Central memory CD8-positive, alpha-beta T cell (primary cell): ENCODE measurements at places on chromosomes 2 and 18.

DNA sequence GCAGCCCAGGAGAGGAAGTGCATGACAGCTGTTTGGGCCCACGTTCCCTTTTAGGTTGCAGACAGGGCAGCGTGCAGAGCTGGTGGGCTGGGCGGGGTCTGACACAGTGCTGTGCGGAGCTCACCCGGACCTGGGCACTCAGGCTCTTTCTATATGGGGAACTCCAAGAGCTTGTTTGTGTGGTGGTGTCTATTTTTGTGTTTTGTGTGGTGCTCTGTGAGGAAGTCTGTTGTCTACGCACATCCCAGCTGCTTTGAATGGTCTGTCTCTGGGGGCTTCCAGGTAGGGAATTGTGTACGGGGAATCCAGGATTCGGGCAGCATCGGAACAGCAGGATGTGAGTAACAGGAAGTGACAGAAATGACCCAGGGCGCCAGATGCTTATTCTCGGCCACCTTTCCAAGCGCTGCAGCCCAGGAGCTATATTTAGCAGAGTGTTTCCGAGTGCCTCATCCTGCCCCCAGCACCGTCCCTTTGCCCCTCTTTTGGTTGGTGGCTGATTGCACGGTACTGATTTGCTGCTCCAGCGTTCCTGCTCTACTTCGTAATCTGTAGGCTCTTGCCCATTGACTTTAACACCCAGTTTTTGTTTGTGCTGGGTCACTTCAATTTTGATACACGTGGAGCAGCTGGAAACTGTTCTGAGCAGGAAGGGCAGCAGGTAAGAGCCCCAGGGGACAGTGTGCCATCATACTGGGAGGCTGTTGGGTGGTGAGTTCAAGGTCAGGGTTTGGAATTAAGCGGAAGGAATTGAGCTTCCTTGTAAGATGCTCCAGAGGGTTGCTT is 64.7 kb downstream of the DGKD start:
- H3K27ac ChIP-seq, result peak overlapping the region; percentile 78
- peaks cover 84% of the 10 kb centered on the region for H3K4me1 ChIP-seq

DNA sequence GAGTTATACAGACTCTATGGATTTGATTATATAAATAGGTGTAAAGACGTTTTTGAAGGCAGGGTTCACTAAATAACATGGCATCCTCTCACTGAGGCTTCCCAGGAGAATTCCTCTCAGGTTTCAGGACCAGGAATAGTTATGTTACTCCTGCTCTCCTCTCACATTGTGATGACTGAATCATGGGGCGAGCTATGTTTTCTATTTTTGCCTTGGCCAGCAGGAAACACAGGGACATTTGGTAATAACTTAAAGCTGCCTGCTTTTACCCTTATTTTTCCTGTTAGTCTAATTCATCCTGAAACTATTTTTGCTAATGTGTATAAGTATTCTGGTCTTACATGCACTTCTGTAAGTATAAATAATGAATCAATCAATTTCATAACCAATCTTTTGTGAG is 115.3 kb upstream of the ITGB6 start:
- DNase-seq, result no peak
- no peak overlapping the region for H3K4me3 ChIP-seq
- H3K36me3 ChIP-seq, result peaks cover 12% of the 10 kb centered on the region

GRCh38 chr2:84435345-84436025 is 23.6 kb downstream of the SUCLG1 start:
- H3K4me1 ChIP-seq, result peaks cover 6% of the 10 kb centered on the region
- H3K27ac ChIP-seq, result no peak overlapping the region
- H3K27me3 ChIP-seq, result no peaks in the 10 kb centered on the region
- no peak for DNase-seq

GRCh38 chr2:18425210-18425703 is 135.2 kb downstream of the RDH14 start:
- H3K4me3 ChIP-seq, result no peak overlapping the region
- no peak for DNase-seq
- no peak overlapping the region for H3K27ac ChIP-seq
- H3K27me3 ChIP-seq, result peaks cover 29% of the 10 kb centered on the region
- H3K36me3 ChIP-seq, result no peaks in the 10 kb centered on the region

- H3K4me3 ChIP-seq, result no peak overlapping the region
- no peak for DNase-seq
- H3K4me1 ChIP-seq, result no peaks in the 10 kb centered on the region
- H3K36me3 ChIP-seq, result no peaks in the 10 kb centered on the region
- no peak overlapping the region for H3K27ac ChIP-seq
Measured at GRCh38 chr2:104406261-104406726, 447.6 kb upstream of the POU3F3 start.

DNA sequence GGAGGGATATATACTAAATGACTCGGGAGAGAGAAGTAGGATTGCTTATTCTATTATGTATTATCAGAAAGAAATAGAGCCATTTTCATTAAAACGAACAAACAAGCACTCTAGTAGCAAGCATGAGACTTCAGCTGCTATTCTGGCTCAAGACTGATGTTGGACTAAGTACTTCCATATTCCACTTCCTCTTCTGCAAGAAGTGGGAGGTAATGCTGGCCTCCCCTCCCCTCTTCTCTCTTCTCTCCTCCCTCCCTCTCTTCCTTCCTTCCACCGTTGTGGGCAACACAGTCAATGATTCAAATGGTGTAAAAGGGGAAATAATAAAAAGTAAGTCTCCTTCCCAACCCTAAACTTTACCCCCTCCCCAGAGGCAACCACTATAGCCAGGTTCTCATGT is 62.6 kb downstream of the EMX1 start:
- DNase-seq, result no peak
- H3K4me1 ChIP-seq, result no peaks in the 10 kb centered on the region
- no peaks in the 10 kb centered on the region for H3K27me3 ChIP-seq
- H3K4me3 ChIP-seq, result no peak overlapping the region
- no peak overlapping the region for H3K27ac ChIP-seq

DNA sequence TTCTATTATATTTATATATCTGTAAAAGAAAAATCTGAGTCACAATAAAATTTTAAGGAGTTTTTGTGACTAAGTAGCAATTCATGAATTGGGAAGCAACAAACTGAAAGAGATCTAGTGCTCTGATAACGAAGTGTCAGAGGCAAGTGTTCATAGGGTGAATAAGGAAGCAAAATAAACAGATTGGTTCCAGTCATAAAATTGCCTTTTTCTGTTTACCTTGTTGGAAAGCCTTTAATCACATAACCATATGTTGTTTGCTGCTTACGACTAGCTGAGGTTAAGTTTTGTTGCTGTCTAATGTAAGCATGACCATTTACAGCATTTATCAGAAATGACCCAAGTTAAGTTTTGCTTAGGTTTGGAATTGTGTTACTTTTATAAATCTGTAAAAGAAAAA is 358.9 kb downstream of the ARL6IP6 start:
- H3K4me1 ChIP-seq, result no peaks in the 10 kb centered on the region
- H3K27ac ChIP-seq, result no peak overlapping the region
- DNase-seq, result no peak

- peaks cover 7% of the 10 kb centered on the region for H3K27me3 ChIP-seq
- no peak overlapping the region for H3K4me3 ChIP-seq
- DNase-seq, result no peak
- no peak overlapping the region for H3K27ac ChIP-seq
- H3K36me3 ChIP-seq, result peaks cover 2% of the 10 kb centered on the region
Measured at GRCh38 chr2:30665761-30666265, 141.4 kb downstream of the CAPN13 start.

DNA sequence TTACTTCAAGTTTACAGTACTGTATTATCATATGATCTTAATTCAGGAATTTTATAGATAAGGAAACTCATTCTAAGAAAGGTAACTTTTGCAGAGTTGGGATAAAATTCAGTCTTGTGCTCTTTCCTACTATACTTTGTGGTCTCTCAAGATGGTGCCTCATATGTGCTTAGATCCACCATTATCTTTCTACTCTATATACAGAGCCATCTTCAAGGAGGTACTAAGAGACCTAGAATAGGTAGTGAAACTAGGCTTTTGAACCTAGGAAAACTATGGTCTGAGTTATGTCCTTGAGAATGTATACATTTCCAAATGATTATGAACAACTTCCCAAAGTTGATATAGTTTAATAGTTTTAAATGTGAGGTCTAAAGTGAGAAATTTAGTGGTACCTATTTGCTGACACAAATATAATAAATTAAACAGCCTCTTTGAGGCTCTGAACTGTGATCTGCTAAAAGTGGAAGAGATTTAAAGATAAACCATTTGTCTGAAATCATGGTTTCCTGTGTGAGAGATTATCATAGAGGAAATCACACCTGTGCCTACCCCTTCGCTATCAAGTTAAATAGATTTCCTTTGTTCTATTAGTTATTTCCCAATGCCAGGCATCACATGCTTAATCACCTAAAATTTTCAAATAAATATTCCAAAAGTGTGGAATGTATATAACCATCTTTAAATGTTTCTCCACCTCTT is 27.2 kb downstream of the ACAA2 start:
- peaks cover 49% of the 10 kb centered on the region for H3K4me1 ChIP-seq
- H3K27ac ChIP-seq, result peak overlapping the region; percentile 49
- no peaks in the 10 kb centered on the region for H3K27me3 ChIP-seq
- no peak for DNase-seq

DNA sequence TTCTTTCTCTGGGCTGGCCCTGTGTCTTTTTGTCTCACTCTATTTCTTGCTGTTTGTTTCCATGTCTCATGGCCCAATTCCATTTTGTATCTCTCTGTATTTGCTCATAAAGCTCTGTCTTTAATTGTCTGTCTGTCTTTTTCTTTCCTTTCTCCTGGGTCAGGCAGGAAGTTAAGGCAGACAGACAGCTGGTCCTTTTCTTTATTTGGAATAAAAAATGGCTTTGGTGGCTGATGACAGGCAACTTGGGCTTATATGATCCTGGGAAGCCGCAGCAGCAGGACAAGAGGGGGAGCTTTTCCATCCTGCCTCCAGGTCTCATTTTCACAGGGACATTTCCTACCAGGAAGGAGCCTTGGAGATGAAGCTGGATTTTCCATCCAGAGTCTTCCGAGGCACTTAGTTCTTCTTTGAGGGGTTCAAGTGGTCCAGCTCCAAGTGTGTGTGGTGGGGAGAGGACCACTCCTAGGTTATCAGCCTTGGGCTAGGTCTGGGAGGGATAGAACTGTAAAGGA is 138.7 kb downstream of the TDRD15 start:
- H3K4me1 ChIP-seq, result no peaks in the 10 kb centered on the region
- no peak overlapping the region for H3K27ac ChIP-seq
- DNase-seq, result no peak

GRCh38 chr2:523698-524270 is 153.4 kb downstream of the TMEM18 start:
- H3K4me3 ChIP-seq, result no peak overlapping the region
- H3K27me3 ChIP-seq, result peaks cover 13% of the 10 kb centered on the region
- H3K36me3 ChIP-seq, result no peaks in the 10 kb centered on the region
- no peak overlapping the region for H3K27ac ChIP-seq
- no peaks in the 10 kb centered on the region for H3K4me1 ChIP-seq

GRCh38 chr2:54455563-54456361 is at the start of gene SPTBN1:
SPTBN1 (plus strand) TSS chr2:54456327; CDS start chr2:54526419, 70,092 bp downstream.
- no peak for DNase-seq
- no peak within 1 kb of the TSS for H3K27ac ChIP-seq

- DNase-seq, result no peak
- H3K4me3 ChIP-seq, result no peak overlapping the region
- no peaks in the 10 kb centered on the region for H3K4me1 ChIP-seq
- no peaks in the 10 kb centered on the region for H3K36me3 ChIP-seq
- H3K27me3 ChIP-seq, result no peaks in the 10 kb centered on the region
Measured at GRCh38 chr2:198452327-198452726, 647.9 kb downstream of the PLCL1 start.

GRCh38 chr18:9547782-9548181 is 66.6 kb downstream of the PPP4R1 start:
- H3K4me3 ChIP-seq, result no peak overlapping the region
- H3K4me1 ChIP-seq, result no peaks in the 10 kb centered on the region
- DNase-seq, result no peak

DNA sequence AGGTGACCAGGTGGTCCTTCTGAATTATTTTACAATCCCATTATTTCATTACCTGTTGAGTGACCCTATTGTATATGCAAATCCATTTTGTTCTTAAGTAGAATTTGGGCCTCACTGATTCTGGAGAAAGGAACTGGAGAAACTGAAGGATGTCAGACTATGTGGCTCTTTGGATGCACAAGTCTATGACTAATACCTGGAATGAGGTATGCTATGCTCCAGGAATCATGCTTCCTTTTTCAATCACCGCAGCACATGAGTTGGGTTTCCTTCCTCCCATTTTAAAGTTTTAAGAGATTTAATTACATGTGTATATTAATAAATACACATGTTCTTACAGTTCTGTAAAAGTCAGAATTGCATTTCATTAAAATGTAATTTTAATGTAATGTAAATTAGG is 253.9 kb upstream of the VWC2L start:
- H3K4me3 ChIP-seq, result no peak overlapping the region
- H3K27me3 ChIP-seq, result no peaks in the 10 kb centered on the region
- H3K4me1 ChIP-seq, result no peaks in the 10 kb centered on the region
- no peak overlapping the region for H3K27ac ChIP-seq
- DNase-seq, result no peak
- H3K36me3 ChIP-seq, result no peaks in the 10 kb centered on the region

- H3K36me3 ChIP-seq, result no peaks in the 10 kb centered on the region
- H3K27ac ChIP-seq, result no peak overlapping the region
- no peaks in the 10 kb centered on the region for H3K4me1 ChIP-seq
- no peak for DNase-seq
Measured at GRCh38 chr2:234840336-234840735, 111.5 kb upstream of the SH3BP4 start.

DNA sequence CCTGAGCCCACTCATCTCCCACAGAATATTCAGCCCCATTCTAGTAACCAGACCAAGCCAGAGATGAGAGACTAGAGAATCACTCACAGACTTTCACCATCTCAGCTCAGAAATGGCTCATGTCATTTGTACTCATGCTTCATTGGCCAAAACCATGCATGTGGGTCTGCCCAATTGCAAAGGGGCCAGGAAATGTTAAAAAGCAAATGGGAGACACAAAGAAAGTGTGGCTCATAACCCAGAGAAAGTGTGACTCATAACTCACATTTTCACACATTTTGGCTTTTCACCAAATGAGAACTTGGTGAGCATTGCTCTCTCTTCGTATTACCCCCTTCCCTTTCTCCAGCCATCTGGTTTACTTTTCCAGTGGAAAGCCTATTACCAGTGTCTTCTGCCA is 66.2 kb downstream of the MDH1 start:
- H3K27ac ChIP-seq, result no peak overlapping the region
- no peak for DNase-seq
- peaks cover 50% of the 10 kb centered on the region for H3K27me3 ChIP-seq
- no peaks in the 10 kb centered on the region for H3K36me3 ChIP-seq
- H3K4me3 ChIP-seq, result no peak overlapping the region

- H3K4me3 ChIP-seq, result peak overlapping the region; percentile 100
- peak overlapping the region; percentile 100 for H3K27ac ChIP-seq
- H3K27me3 ChIP-seq, result no peaks in the 10 kb centered on the region
- peaks cover 53% of the 10 kb centered on the region for H3K4me1 ChIP-seq
- no peak for DNase-seq
Measured at GRCh38 chr2:47177043-47177565, 22.0 kb upstream of the STPG4 start.

- H3K36me3 ChIP-seq, result no peaks in the 10 kb centered on the region
- DNase-seq, result no peak
- H3K4me1 ChIP-seq, result no peaks in the 10 kb centered on the region
- H3K4me3 ChIP-seq, result no peak overlapping the region
Measured at GRCh38 chr18:22552899-22553460, 135.3 kb upstream of the CTAGE1 start.
